ENCODE measurements at places on chromosomes 2 and 18.
A peak's percentile ranks its signal among the peaks of the same experiment; 100 is the strongest.

- no peak for DNase-seq
These were observed 390.9 kb upstream of the TRIB2 start for GRCh38 chr2:12325806-12326205.

GRCh38 chr2:183371545-183371944 is 247.3 kb downstream of the NUP35 start:
- no peak for DNase-seq

GRCh38 chr2:45758018-45758417 is 106.5 kb downstream of the PRKCE start:
- no peak for DNase-seq

DNA sequence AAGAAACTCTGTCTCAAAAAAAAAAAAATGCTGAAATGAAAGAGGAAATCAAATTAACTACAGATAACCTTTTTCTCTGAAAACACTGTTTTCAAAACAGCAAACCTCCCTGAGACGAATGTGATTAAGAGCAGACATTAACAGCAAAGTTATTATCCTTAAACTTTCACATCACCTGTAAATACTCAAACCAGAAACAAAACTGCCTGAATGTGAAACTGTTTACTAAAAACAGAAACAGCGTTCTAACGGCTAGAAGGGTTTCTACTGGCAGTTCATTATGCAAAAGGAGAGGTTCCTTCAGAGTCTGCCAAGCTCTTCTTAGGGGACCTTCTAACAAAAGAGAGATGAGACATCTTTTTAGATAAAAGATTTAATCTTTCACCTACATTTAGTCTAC is 45.9 kb downstream of the PNO1 start:
- no peak for DNase-seq

- peak; percentile 4 for DNase-seq
These were observed 64.2 kb downstream of the RBM43 start for GRCh38 chr2:151197184-151198108.

DNA sequence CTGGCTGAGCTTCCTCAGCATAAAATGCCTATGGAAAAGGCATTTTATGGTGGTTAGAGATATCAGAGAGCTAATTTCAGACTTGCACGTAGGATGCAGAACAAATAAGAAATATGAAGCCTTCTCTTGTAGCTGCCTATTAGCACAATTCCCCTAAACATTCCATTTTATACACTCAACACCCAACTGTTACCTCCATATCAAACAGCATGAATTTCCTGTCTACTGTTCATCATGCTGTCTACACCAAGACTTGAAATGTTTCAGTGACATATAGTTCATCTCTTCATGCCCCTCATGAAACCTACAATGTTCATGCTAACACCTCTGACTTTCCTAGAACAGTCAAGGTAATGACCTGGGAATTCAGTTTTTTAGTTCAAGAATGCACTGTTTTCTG is 249.9 kb downstream of the PIEZO2 start:
- DNase-seq = no peak

DNA sequence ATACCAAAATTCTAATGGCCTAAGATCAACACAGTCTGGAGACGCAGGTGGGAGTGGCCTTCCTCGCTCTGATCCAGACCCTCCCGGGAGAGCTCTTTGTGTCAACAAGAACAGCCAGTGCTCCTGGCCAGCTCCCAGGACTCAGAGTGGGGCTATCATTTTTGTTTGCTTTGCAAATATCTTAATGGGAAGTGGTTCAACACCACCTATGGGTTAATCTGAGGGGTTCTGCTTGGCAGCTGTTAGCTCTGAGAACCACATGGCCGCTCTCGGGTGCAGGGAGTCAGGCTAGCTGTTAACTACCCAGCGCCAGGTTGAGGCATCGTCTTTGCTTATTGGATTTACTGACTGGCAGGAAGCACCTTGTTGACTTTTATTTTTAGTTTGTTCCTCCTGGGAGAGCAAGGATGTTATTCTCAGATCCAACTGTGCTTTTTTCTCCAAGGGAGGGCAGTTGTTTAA is 184.8 kb upstream of the SP5 start:
- peak; percentile 79 for DNase-seq

DNA sequence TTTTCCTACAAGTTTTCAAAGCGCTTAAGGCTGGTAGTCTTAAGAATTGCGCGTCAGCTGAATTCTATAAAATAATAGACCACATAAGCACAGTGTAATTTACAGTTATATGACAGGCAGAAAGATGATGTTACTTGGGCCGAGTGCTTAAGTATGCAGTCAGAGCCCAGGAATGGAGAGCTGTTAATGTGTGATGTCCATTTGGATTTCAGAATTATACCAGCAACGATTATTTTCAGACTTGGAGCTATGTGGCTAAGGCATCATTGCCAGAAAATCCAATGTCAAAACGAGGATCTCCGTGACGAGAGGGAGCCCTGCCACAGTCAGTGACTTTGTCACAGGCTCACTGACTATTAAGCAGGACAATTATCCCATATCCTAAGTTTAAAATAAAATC is 3.4 kb downstream of the KLF7 start:
- DNase-seq = peak; percentile 13

GRCh38 chr2:238075397-238075796 is 14.6 kb downstream of the SCLY start:
- DNase-seq = no peak

DNA sequence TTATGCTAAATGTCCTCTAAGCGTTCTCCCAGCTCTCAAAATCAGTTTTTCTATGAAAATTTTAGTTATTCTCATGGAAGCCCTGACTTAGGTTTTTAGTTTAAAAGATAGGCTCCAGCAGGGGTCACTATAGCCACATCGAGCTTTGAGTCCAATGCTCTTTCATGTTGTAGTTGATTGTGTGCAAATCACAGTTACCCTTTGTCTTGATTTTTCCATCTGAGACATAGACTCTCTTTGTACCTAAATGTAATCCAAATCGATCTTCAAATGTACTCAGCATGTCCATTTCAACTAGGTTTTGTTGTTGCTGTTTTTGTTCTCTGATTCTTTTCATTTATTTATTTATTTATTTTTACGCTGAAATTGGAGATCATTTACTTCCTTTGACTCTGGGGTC is 26.4 kb upstream of the MSTN start:
- DNase-seq = peak; percentile 51

DNA sequence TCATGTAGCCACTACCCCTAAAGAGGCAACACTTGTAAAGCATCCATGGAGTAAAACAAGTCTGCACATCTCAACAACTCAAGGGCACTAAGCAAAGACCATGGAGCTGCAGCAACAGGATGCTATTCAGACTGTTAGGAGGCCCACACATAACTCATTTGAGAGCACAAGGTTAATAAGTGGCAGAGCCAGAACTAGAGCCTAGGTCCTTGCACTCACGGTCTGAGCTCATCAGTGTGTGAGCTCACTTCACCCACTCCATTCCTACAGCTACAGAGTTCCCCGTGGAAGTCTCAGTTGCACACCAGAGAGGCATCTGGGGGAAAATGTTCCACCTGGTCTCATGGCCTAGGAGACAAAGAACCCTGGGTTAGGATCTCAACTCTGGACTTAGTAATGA is 35.0 kb downstream of the TTC32 start:
- DNase-seq = no peak

DNA sequence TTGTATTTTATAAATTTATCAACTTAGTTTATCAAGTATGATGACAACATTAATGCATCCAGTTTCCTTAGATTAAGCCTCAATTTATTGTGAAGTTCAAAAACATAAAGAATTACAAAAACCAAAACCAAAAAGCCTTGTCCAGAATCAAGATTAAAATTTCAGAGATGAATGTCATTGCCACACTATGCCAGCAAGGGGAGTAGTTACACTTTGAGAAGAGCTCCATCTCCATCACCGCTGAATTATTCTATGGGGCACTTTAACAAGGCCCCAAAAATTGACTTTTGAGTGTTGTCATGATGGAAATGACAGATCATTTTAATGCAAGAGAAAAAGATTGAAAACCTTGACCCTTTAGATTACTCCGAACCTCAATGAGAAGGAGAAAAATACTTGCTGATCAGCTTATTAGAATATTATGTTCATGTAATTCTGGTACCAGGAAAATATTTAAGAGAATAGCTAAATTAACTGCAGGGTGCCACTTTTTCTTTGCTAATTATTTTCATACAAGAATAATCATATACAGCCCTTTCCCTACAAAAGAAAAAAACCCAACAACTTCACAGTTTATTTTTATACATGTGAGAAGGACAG is 152.5 kb upstream of the AQP4 start:
- no peak for DNase-seq

DNA sequence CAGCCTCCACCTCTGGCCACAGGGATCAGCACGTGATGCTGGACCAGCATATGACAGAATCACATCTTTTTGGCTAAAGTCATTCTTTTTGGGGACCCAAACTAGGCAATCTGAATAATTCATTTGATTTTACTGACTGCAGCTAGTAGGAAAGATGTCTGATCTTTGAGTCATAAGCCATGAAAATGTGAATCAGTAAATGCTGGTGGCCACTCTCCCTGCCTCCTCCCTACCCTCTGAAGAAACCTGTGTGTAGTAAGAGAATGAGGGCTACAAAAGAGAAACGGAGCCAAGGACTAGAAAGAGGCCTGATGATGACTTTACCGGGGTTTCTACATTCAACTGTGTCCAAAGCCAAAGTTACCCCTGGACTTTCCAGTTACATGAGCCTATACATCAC is 10.1 kb upstream of the LRPPRC start:
- no peak for DNase-seq
